Ovary (tissue), 10 donors: ENCODE measurements at places on chromosomes 2 and 18. TPM values are rescaled to one million over a fixed set of nuclear protein-coding genes. Genes with fewer than 3 reads are reported as not detected.

The VWC2L gene
- 0.11 TPM for total RNA-seq

- no peak overlapping the region for H3K27ac ChIP-seq
- DNase-seq, result no peak
- H3K36me3 ChIP-seq, result no peaks in the 10 kb centered on the region
These were observed 95.5 kb downstream of the CCDC102B start for GRCh38 chr18:68893354-68893753.

The GREB1 gene
- 232 TPM for total RNA-seq

The CLEC4F gene
- total RNA-seq, result 0.46 TPM

DNA sequence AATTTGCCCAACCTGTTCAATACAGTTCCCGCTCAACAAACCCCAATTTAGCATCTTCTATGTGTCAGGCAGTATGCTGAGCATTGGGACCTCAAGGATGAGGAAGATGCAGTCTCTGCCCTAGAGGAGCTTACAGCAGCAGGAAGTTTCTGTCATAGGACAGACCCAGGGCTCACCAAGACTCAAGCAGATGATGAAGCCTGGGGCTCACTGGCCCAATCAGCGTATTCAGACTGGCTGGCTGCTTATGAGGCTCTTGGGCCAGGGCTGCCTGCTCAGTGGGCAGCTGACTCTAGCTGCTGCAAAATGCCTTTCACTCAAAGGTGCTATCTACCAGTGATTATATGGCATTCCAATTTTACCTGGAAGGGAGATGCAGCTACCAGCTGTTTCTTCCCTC is 2.1 kb downstream of the FAM178B start:
- no peak overlapping the region for H3K27ac ChIP-seq
- H3K4me1 ChIP-seq, result no peaks in the 10 kb centered on the region

The C2orf66 gene
- not detected for total RNA-seq

DNA sequence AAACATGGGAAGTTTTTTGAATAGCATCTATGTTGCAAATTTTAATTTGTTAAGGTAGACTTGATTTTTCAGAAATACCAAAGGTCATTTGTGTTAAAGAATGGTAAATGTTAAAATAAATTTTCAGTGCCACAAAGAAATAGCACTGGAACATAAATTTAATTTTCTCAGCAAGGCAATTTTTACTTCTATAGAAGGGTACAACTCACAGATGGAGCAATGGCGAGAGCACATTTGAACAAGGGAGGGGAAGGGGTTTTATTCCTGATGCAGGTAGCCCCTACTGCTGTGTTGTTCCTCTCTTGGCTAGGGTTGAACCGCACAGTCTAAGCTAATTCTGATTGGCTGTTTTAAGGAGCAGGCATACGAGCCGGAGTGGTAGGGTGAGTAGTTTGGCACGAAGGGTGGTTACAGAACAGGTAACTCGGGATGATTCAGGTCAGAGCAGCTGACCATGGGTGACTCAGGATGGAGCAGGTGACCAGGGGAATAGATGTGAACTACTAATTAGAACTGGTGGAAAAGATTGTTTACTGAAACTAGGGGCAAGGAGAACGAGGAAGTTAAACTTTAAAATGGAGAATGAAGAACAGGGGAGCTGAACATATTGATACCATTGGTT is 50.1 kb upstream of the PSME4 start:
- H3K4me3 ChIP-seq, result no peak overlapping the region
- H3K4me1 ChIP-seq, result peaks cover 3% of the 10 kb centered on the region
- no peaks in the 10 kb centered on the region for H3K27me3 ChIP-seq
- H3K27ac ChIP-seq, result no peak overlapping the region

The ERICH2 gene
- 1.1 TPM for total RNA-seq

GRCh38 chr2:151543876-151544275 is 134.2 kb downstream of the RIF1 start:
- no peaks in the 10 kb centered on the region for H3K4me1 ChIP-seq
- no peaks in the 10 kb centered on the region for H3K36me3 ChIP-seq
- no peaks in the 10 kb centered on the region for H3K27me3 ChIP-seq
- no peak overlapping the region for H3K27ac ChIP-seq

DNA sequence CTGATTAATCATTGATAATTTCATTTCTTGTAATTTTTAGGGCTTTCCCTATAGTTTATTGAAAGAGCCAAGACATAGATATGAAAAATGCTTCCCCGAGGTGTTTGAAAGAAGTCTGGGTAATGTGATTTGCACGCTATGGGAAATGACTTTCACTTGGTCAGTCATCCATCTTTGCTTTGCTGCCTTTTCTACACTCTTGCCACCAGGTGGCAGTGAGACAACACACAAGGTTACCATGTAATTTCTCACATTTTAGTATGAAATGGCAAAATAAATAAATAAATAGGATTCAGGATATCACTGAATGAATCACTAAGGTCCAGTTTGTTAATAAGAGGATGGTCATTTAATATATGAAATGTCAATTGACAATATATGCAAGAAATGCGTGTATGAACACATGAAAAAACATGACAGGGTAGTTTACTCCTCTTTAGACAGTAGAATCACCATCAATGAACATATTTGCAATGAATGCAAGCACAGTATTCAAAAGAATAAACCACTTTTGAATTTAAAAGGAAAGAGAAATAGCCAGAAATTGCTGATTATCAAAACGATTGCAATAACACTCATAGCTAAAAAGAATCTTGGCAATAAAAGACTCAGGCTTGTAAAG is 52.2 kb upstream of the KCNH7 start:
- no peak overlapping the region for H3K4me3 ChIP-seq
- no peak overlapping the region for H3K27ac ChIP-seq
- H3K36me3 ChIP-seq, result no peaks in the 10 kb centered on the region

The RSAD2 gene
- 3.2 TPM for total RNA-seq

DNA sequence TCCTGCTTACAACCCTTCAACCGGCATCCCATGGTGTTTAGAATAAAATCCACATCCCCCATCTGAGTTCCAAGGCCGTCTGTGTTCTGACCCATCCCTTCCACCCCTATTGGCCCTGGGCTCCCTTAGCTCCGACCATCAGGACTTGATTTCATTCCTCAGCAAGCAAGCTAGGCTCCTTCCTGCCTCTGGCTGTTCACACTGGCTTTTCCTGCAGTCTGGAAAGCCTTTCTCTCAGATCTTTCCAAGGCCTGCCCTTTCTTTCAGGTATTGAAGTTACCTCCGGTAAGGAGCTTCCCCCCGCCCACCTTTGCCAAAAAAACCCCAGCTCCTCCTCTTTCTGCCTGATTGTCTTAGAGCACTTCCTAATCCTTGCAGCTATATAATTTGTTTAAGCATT is 86.8 kb downstream of the CLIP4 start:
- no peaks in the 10 kb centered on the region for H3K27me3 ChIP-seq
- H3K36me3 ChIP-seq, result no peaks in the 10 kb centered on the region
- H3K4me1 ChIP-seq, result no peaks in the 10 kb centered on the region
- H3K27ac ChIP-seq, result no peak overlapping the region
- H3K4me3 ChIP-seq, result no peak overlapping the region

DNA sequence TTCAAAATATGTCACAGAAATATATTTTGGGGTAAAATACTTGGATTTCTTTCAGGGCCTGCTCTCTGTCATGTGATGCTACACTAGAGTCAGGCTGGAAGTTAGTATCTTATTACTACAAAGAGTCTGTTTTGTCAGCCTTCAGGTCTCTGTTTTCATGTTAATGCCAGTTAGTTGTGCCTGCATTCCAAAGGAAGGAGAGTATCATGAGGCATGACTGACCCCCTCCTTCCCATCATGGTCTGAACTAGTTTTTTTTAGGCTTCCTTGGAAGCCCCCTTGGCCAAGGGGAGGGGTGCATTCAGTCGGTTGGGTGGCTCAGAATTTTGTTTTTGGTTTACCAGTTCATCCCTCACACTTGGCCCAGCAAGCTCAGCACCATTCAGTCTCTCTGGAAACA is 318.0 kb downstream of the ALK start:
- H3K27me3 ChIP-seq, result no peaks in the 10 kb centered on the region
- H3K36me3 ChIP-seq, result no peaks in the 10 kb centered on the region
- no peak overlapping the region for H3K4me3 ChIP-seq
- no peak for DNase-seq

GRCh38 chr2:179266271-179266670 is 1.6 kb upstream of the SESTD1 start:
- no peaks in the 10 kb centered on the region for H3K27me3 ChIP-seq
- no peak for DNase-seq
- no peak overlapping the region for H3K4me3 ChIP-seq
- H3K36me3 ChIP-seq, result no peaks in the 10 kb centered on the region
- H3K27ac ChIP-seq, result no peak overlapping the region

GRCh38 chr2:128494307-128494639 is 175.6 kb upstream of the HS6ST1 start:
- H3K4me1 ChIP-seq, result peaks cover 9% of the 10 kb centered on the region
- DNase-seq, result no peak
- H3K27ac ChIP-seq, result no peak overlapping the region
- no peak overlapping the region for H3K4me3 ChIP-seq
- H3K36me3 ChIP-seq, result no peaks in the 10 kb centered on the region
- no peaks in the 10 kb centered on the region for H3K27me3 ChIP-seq

GRCh38 chr2:235858881-235859280 is 309.3 kb downstream of the GBX2 start:
- no peaks in the 10 kb centered on the region for H3K4me1 ChIP-seq
- H3K4me3 ChIP-seq, result no peak overlapping the region
- no peaks in the 10 kb centered on the region for H3K36me3 ChIP-seq
- no peaks in the 10 kb centered on the region for H3K27me3 ChIP-seq
- H3K27ac ChIP-seq, result no peak overlapping the region
